Inflammatory macrophage treated with lipopolysaccharide for 1 hour (primary cell): ENCODE measurements at places on chromosomes 11 and 22.

GRCh38 chr22:20438427-20438677 lies 727 bp upstream of the SCARF2 start:
- no peak for DNase-seq

GRCh38 chr22:36569999-36570398 lies 41.0 kb upstream of the EIF3D start:
- no peak for DNase-seq

- no peak for DNase-seq
These were observed 4.6 kb downstream of the LRRC32 start for GRCh38 chr11:76665921-76666351.

GRCh38 chr11:8258784-8259183 lies 4.9 kb downstream of the LMO1 start:
- peak; percentile 72 for DNase-seq

GRCh38 chr22:19909350-19910179 lies 32.0 kb upstream of the COMT start:
- DNase-seq, result peak; percentile 90

DNA sequence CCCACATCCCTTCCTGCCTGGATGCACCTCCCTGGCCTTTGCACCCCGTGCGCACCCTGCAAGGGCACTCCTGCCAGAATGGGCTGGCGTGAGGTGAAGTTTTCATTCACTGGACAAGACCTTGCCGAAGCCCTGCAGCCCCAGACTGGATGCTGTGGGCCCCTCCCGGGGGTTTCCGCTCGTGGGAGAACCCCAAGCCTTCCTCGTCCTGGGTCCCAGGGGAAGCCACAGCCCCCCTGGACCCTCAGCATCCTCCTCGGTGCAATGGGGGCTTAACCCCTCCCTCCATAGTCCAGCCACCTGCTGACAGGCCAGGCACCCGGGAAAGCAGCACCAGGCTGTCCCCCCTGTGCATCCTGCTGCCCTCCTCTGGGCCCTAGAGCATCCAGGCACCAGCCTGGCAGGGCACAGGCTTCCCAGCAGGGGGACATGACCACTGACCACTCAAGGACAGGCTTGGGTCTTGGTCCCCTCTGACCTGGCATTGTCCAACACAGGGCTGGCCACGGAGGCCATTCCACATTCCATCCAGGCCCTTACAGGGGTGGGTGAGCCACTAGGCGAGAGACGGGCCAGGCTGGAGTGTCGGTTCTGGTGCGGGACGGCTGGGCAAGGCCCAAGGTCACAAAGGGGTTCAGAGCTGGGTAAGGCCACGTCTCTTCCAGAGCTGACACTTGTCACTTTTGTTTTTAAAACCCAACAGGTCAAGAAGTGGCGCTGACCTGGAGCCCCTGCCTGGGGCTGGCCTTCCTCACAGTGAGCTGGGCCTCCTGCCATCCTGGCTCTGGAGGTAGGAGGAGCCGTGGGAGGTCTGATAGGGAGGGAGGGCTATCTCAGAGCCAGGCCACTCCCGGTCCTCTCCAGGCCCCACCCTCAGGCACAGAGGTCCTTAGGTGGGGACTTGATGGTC lies 41.5 kb upstream of the PPARA start:
- DNase-seq, result no peak

- no peak for DNase-seq
These were observed 53.4 kb downstream of the CD44 start for GRCh38 chr11:35192347-35192746.

DNA sequence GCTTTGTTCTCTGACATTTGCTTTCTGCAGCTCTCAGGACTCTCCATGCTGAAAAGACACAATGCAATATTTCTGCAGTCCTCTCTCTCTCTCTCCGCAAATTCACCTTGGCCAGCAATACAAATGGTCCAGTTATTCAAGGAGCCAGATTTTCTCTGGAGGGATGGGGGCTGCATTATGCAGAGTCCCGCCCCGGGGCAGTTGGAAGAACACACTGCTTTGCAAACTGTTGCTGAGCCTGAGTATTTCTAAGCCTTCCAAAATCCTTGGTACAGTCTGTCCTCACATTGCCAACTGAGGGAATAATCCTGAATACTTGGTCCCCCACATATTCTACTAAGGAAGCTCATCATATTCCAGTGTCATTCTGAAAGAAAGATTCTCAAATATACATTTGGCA lies 94.3 kb upstream of the ZC3H12C start:
- no peak for DNase-seq

DNA sequence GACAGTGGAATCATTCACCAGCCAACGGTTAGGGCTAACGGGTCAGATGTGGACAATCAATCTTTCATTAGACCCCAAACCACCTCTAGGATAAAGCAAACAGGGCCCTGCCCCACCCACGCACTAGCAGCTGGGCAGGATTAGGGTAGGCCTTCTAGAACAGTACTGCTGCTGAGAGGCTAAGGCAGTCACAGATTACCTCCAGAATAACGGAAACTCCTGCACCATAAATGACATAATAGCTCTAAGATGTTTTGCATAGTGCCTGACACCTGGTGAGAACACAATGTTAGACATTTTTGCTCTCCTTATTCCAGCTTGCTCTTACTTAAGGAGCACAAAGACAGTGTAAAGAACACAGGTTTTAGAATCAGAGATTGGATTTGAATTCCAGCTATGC lies 1.8 kb downstream of the SYTL2 start:
- DNase-seq, result no peak

- no peak for DNase-seq
These were observed 95.6 kb downstream of the KCNQ1 start for GRCh38 chr11:2540223-2540991.

- DNase-seq, result no peak
These were observed 1.2 kb downstream of the JAML start for GRCh38 chr11:118223570-118223969.

GRCh38 chr11:66859686-66860448 lies 3.0 kb downstream of the LRFN4 start:
- DNase-seq, result no peak

DNA sequence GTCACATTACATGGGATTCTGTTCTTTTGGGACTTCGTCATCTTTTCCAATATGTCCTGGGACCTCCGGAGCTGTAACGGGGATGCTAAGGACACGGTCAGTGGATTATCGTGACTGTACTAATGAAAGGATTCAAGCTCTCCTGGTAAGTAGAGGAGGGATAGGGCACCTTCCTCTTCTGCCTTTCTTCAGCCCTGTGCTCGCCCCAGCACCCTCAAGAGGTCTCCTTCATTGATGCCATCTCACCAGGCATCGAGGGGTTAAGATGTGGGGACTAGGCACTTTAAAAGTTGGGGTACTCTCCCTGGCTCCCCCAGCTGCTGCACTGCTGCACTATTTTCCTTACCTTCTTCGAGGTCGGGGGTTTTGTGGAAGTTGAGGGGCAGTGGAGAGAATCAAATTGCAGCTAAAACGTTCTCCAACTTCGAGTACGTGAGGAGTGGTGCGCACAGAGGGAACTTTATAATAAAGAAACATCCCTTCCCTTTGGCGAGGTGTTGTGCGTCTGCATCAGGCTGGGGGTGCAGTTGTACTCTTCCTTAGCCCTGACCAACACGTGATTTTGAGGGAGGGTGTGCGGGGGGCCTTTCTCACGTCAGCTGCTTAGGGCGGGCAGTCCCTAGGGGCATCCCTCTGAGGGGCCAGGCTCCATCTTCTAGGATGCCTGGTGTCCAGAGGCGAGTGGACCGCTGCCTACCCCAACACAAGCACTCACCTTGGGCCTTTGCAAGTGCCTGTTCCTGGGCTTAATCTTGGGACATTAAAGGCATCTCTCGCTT lies 96.1 kb downstream of the GRAMD1B start:
- no peak for DNase-seq

GRCh38 chr11:130269326-130269943 lies 45.3 kb downstream of the ZBTB44 start:
- DNase-seq, result peak; percentile 63

- DNase-seq, result no peak
These were observed 48.4 kb upstream of the MUC15 start for GRCh38 chr11:26620282-26621045.

DNA sequence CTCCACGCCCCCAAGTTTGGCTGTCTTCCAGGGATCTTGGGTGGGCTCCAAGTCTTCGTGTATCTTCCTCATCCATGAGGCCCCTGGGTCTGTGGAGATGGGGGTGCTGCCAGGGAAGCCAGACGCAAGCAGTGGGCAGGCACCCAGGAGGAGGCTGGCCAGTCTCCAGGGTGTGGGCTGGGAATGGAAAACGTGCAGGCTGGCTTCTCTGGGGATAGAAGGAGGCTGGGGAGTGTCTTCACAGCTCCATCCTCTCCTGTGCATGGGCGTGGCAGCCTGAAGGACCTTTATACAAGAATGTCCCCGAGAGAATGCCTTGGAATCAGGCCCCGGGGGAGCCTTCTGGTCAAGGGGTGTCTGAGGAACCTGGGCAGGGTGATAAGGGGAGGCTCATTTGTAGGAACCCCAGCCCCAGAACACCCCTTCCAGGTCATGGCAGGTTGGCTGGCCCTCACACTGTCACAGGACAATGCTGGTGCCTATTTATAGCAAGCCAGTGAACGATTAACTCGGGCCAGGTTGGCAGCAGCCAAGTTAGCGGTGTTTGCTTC lies 14.0 kb downstream of the SGSM1 start:
- DNase-seq, result no peak

GRCh38 chr11:133096981-133097380 lies 435.3 kb downstream of the OPCML start:
- DNase-seq, result no peak

DNA sequence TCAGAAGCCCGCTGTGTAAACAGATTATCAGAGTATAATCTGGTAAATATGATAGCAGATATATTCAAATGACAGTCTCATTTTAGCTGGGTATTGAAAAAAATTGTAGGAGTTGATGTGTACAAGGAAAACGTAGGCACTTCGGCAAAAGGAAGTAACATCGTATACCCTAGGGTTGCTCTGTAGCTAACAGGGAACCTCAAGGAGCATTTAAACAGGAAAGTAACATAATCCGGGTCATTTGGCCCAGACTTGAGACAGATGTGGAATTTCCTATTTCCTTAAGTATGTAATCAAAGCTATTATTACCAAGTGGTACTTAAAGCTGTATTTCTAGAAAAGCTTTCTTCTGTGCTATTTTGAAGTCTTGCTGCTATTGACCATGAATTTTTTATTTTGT lies 215.6 kb downstream of the DDX10 start:
- peak; percentile 8 for DNase-seq

GRCh38 chr11:118592616-118593367 lies 14.6 kb upstream of the PHLDB1 start:
- DNase-seq, result no peak

GRCh38 chr11:130121445-130121978 lies 38.1 kb upstream of the ST14 start:
- no peak for DNase-seq

GRCh38 chr11:47899801-47900200 lies 51.7 kb upstream of the NUP160 start:
- no peak for DNase-seq

GRCh38 chr11:85941380-85941973 lies 86.3 kb downstream of the CCDC83 start:
- DNase-seq, result peak; percentile 48
